ENCODE measurements at places on chromosomes 7 and 10. TPM values are rescaled to one million over a fixed set of nuclear protein-coding genes. Genes with fewer than 3 reads are reported as not detected.

The SLC26A5 gene
- total RNA-seq = 3.0 TPM

The RASSF4 gene
- 9.6 TPM for total RNA-seq

The NUTM2D gene
- 16.1 TPM for total RNA-seq

The NEUROD6 gene
- total RNA-seq = not detected

The ZNF853 gene
- total RNA-seq = 7.9 TPM

The ARHGEF5 gene
- 11.9 TPM for total RNA-seq

The FAM25G gene
- total RNA-seq = not detected
